ENCODE measurements at places on chromosomes 5 and 9. TPM values are rescaled to one million over a fixed set of nuclear protein-coding genes. Genes with fewer than 3 reads are reported as not detected.

DNA sequence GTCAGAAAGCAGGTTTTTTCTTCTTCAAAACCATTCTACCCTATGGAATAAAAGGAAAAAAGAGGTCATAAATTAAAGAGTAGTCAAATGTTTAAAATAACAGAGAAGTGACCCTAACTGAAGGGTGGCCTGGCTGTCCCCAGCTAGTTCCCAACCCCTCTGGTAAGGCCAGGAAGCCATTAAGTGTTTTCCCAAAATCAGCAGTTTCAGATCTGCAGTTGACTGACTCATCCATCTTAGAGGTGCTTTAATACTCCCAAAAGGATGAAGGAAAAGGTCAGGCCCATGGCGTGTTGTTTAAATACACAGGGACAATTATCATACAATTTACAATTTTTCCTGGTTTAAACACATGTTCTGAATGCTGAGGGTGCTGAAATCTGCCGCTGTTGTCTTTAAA is 47.9 kb upstream of the TBC1D9B start:
- no peak for DNase-seq

DNA sequence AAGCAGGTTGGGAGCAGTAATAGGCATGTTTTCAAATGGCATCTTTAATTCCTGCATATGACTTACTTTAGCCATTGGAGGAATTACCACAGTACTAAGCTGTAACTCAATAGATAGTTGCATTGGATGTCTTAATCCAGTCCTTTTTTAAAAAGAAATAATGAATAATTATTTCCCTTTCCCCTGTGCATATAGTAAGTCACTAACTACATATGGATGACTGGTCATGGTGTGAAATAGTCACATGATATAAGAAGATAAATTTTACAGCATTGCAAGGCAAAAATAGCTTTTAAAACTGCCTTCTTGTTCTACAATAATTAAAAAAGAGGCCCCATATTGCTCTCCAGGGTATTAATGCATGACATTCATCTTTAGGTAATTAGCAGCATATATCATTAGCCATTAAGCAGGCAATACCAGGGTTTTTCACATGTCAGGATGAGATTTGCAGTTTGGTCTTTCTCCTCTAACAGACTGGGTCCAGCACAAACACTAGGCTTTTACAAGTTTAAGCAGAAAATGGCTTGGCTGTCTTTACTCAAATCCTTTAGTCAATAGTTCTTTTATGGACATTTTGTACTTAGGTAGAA is 606.4 kb upstream of the RORB start:
- no peak for DNase-seq

DNA sequence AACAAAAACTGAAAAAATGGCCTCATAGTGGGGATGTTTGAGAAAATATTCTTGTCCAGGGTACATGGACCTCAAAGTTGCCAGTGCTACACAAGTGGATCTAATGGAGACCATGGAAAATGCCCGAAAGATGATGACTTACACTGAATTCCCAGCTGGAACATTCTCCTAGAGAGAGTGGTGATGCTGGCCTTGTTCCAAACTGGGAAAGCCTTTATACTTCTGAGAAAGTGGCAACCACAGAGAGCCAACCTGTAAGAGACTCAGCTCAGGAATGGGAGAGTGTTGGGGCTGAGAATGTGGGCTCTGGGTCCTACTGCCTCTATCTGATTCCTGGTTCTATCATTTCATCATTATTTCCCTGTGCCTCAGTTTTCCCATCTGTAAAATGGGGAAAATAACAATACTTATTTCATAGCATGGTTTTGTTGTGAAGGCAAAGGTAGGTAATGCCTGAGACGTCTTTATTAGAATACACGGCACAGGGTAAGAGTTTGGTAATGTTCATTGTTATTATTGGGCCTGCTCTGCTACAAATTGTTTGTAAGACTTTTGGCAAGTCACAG is 229.0 kb upstream of the PANK3 start:
- no peak for DNase-seq

The DOLPP1 gene
- total RNA-seq, result 22.5 TPM

The HSPB3 gene
- 0.37 TPM for total RNA-seq

GRCh38 chr5:1014781-1015221 is 6.2 kb downstream of the NKD2 start:
- DNase-seq, result peak; percentile 91

GRCh38 chr5:143418140-143418866 is 14.8 kb upstream of the NR3C1 start:
- DNase-seq, result no peak

The PTGR1 gene
- 28.1 TPM for total RNA-seq

The RPL12 gene
- 848 TPM for total RNA-seq

DNA sequence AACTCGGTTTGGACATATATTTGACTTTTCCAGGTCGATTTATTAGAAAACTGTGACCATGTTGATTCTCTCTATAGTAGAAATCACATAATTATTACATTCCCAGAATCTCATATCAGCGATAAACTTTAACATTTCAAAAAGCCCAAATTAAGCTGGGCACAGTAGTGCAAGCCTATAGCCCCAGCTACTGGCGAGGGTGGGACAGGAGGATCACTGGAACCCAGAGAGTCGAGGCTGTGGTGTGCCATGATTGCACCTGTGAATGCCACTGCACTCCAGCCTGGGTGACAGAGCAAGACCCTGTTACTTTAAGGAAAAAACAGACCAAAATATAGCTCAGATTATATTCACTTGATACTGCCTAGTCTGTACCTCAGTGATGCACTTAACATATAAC is 128.9 kb downstream of the CPLANE1 start:
- DNase-seq, result no peak

DNA sequence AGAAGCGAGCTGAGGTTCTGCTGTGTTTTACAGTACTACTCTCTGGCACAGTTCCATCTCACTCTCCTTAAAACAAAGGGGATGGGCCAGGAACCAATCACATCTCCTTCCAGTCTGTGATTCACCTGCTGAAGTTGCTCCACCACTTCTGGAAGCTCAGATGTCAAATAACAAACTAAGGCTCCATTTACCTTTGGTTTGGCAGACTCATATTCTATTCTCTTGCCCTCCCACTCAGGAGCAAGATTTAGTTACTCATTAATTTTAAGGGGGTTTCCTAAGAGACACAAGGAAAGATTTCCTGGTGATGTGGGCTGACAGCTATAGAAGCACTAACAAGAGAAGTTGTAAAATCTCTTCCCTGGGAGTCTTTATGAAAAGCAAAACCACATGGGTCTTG is 37.8 kb upstream of the KIF2A start:
- no peak for DNase-seq

DNA sequence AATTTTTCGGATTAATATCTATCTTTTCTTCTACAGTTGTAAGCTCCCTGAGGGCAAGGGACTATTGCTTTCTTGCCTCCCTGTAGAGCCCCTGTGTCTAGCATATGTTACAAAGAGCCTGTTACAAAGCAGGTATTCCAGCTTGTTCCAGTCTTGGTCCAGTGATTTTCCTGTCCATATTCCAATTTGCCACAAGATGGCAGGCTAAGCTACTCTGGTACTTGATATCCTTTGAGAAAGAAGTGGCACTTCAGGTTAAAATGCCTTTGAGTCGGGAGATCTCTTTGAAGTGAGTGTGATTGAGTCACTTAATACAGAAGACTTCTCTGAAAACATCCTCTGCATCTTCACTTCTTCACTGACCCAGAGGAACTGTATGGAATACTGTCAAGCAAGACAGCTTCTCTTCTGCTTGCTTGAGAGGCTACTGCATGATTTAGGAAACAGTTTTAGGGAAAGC is 24.5 kb downstream of the CAVIN4 start:
- no peak for DNase-seq

GRCh38 chr9:93569621-93570174 is 6.7 kb upstream of the PHF2 start:
- no peak for DNase-seq

The TXN gene
- total RNA-seq, result 172 TPM

DNA sequence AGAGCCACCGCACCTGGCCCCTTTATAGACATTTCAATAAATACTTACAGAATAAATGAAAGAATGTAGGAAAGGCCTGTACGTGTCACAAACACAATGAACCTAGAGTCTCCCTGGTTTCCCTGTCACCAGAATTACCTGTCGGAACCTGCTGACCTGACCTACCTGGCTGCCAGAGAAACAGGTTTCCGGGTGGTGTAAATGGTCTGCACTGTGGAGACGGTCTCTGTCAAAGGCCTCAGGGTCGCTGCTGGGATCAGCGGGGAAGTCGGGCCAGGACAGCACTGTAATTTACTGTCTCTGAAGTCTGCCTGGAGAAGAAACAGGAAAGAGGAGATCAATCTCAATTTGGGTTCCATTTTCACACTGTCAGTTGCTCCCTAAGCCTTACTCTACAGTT is 9.3 kb upstream of the FRRS1L start:
- no peak for DNase-seq

DNA sequence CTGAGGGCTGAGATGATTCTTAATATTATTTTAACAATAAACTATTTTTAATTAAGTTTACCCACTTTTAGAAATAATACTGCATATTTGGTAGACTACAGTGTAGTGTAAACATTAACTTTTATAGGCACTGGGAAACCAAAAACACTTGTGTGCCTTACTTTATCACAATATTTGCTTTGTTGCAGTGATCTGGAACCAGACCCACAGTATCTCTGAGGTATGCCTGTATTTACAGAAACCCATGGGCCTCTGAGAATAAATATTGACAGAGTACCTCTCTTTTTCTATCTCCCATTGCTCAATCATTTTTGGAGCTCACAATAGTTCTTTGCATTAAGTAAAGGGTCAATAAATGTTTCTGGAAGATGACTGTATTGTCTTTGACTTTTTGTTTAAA is 73.3 kb downstream of the SLCO4C1 start:
- DNase-seq, result no peak

The FGD3 gene
- total RNA-seq, result not detected

DNA sequence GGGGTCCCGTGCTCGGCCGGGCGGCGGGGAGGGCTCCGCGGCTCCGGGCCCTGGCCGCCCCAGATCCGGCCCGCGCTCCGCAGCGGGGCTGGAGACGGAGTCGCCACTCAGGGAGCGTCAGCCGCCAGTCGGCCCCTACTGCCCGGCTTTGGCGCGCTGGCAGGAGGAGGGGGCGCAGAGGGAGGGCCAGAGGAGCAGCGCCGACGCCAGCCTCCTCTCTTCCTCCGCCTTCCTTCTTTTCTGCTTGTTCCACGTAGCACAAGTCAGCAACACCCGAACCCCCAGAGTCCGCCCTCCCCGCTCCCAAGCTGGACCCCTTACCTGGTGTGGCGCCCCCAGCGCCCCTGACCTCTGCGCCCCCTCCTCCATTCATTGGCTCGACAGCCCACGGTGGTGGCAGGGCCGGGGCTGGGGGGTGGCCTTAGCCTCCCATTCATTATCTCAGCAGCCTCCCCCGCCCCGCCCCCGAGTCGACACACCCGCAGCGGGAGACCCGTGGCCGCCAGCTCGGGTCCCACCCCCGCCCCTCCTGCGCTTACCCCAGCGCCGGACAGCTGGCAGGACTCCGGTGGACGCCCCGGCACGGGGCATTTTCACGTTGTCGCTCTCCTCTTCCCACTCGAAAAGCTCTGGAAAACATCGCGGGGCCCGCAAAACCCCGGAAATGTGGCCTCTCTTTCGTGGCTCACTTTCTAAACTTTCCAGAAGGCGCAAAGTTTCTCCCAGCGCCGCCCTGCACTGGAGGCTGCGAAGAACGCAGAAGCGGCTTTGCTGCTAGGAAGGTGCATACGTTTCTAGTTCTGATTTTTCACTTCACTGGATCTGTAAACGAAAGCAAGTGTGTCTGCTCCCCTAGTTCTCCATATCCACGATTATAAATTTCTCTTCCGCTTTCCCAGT is at the start of gene LPAR1:
LPAR1 (minus strand) TSS at position 140 of the 900 bp plus-strand sequence. CDS start 66,353 bp downstream, outside the sequence.
- peak; percentile 85 for DNase-seq

The MORN5 gene
- not detected for total RNA-seq

The PCDHGA2 gene
- total RNA-seq, result 0.23 TPM

DNA sequence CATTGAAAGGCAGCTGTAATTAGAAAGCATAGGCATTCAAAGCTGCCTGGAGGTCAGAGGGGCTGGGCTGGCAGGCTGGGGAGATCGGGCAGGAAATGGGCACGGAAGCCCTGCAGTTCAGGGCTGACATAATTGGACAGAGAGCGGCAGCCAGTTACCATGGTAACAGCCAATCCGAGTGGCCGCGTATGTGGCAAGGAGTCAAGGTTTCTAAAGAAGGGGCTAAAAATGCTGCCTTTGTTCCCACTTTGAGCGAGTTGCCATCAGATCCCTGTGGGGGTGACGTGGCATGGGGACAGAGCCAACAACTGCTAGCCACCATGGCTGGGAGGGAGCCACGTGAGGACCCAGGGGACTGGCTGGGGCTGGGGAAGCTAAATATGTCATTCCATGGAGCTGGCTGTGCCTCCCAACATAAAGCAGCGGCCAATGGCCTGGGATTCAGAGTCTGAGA is 44.7 kb upstream of the NDFIP1 start:
- DNase-seq, result no peak

- peak; percentile 63 for DNase-seq
Measured at GRCh38 chr5:125484742-125485641, 738.6 kb upstream of the ZNF608 start.

- no peak for DNase-seq
Measured at GRCh38 chr5:157177953-157178352, 2.7 kb upstream of the ITK start.

The CDC37L1 gene
- 19.4 TPM for total RNA-seq

All from chondrocyte (in vitro differentiated cells).